ENCODE measurements at places on chromosomes 3 and 15.

- no peak for DNase-seq
Measured at GRCh38 chr15:71333839-71334238, 218.6 kb downstream of the THSD4 start.

DNA sequence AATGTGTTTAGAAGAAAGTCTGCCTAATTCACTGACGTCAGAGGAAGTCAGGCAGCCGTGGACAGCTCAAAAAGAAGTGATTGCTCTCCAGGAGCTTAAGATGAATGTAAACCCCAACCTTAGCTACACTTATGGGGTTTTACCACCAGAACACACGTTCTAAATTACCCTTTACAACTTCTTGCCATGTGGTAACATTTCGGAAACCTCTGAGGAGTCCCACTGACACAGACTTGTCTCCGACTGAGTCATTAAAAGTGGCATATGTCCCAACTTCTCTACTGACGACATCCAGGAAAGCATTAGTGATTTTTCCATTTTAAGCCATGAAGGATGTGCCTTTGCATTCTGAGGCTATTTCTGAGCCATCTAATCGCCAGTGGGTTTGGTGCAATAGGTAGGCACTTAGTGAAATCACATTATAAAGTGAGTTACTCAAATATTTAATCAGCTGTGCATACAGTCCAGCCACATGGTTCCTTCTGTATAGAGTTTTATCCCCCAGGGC, 32.4 kb downstream of the C2CD4A start:
- DNase-seq: no peak

DNA sequence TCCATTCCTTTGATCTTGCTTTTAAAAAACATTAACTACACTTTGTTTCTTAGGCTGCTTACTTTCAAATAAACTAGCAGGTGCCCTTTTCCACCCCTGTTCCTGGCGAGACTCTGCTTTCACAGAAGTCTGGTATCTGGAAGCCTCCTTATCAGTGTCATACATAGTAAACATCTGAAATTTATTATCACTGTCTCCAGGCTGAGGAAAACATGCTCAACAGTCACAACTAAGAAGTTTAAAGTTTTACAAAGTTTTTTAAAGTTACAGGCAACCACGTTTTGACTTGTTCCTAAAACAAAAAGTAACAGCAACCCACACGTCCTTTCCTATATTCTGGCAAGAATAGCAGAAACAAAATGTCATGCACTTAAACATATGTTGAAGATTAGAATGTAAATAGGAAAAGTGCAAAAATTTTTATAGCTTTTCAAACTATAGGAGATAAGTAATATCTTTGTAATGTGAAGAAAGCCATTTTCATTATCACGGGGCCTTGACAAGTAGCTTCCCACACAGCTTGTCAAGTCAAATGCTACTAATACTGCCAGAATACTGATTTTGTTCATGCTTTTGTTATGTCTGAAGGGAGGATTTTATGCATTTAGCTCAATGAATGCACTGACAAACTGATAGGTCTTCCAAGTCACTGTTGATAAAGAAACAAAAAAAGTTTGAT, 275.2 kb upstream of the KCNMB2 start:
- DNase-seq: no peak

GRCh38 chr3:42728668-42729364, 26.2 kb upstream of the HHATL start:
- no peak for DNase-seq

GRCh38 chr3:188021041-188021440, 132.9 kb upstream of the LPP start:
- DNase-seq: no peak

GRCh38 chr15:52527911-52528563, 643 bp downstream of the MYO5A start:
- peak; percentile 45 for DNase-seq

GRCh38 chr3:130658678-130659077, 88.0 kb downstream of the PIK3R4 start:
- DNase-seq: no peak

DNA sequence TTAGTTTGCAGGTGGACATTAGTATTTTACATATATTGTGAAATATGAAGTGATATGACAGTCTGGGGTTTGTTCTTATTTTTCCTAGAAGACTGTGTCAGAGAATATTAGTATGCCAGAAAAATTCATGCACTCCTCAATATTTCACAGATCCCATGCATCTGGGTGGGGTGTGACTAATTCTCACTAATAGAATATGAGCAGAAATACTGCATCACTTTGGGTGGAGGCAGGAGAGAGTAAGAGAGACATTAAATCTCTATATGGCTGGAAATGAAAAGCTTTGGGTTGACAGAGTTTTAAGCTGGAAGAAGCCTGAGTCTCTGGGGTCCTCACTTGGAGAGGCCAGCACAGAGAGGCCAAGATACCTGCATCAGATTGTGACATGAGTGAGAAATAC, 101.3 kb upstream of the DPH6 start:
- DNase-seq: no peak

DNA sequence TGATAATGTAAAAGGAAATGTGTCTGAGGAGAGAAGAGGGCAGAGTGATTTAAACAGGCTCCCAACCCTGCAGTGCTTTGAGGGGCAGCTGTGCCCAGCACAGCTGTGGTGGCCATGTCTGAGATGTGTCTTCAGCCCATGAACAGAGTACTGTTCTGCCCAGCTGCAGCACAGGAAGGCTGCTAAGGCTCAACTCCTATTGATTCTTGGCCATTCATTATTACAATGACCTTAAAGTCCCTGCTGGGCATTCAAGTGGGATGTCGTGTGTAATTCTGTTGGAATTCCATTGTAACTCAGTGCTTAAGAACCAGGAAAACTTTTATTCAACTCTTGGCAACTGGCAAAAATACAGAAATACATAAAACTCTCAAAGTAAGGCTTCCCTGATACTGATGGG, 229.3 kb downstream of the MCTP2 start:
- DNase-seq: no peak

GRCh38 chr3:43792904-43793303, 102.2 kb downstream of the ABHD5 start:
- DNase-seq: no peak

GRCh38 chr3:67292356-67293121, 294.4 kb downstream of the KBTBD8 start:
- no peak for DNase-seq

DNA sequence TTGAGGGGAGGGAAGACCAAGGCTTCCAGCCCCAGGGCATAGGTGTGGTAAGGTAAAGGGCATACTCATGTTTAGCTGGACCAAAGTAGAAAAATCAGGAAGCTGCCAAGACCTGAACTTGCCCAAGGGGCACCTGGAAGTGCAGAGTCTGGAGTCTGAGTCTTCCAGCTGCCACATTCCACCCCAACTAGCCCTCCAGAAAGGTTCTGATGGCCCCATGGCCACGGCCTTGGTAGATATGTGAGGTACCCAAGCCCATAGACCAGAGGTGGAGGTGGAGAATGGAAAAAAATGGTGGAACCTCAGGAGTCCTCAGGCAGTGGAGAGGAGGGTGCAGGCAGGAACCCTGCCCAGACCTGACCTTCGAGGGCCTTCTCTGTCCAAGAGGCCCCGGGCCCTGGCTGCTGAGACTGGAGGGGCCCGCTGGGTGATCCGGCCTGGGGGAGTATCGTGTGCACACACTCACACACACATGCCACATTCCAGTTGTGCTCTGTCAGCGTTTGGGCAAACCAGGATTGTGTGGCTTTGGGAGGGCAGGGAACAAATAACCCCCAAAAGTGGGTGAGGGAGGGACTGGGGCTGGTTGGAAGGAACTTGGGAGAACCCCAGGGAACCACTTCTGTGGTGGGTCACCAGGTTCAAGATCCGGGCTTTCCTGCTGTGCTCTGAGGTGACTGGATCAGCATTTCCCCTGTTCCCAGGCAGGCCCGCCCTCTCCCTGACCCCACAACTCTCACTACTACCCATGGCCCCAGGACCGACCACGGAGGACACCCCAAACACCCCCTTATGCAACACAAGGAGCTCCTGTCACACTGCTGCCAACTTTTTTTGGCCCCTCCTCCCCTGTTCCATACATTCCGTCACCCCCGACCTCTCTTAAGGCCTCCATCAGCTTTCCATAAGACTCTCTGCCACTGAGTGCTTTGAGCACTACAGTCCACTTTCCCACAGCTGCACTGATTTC, 11.6 kb downstream of the MYL3 start:
- no peak for DNase-seq

DNA sequence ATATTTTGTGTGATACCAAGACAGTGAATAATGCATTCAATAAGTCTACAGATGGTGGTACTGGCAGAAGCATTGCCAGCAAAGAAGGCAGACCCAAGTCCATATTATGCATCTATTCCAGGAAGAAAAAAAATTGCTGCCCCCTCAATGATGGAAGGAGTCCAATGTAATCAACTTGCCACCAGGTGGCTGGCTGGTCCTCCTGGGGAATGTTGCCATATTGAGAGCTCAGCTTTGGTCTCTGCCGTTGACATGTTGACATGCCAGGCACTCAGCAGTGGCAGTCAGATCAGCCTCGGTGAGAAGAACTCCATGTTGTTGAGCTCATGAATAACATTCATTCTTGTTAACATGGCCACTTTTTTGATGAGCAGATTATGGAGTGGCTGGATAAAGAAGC, 298.5 kb downstream of the IGSF11 start:
- no peak for DNase-seq

- no peak for DNase-seq
Measured at GRCh38 chr15:93613386-93613785, 524.4 kb upstream of the RGMA start.

GRCh38 chr15:29196290-29196689, 73.3 kb downstream of the NSMCE3 start:
- no peak for DNase-seq

DNA sequence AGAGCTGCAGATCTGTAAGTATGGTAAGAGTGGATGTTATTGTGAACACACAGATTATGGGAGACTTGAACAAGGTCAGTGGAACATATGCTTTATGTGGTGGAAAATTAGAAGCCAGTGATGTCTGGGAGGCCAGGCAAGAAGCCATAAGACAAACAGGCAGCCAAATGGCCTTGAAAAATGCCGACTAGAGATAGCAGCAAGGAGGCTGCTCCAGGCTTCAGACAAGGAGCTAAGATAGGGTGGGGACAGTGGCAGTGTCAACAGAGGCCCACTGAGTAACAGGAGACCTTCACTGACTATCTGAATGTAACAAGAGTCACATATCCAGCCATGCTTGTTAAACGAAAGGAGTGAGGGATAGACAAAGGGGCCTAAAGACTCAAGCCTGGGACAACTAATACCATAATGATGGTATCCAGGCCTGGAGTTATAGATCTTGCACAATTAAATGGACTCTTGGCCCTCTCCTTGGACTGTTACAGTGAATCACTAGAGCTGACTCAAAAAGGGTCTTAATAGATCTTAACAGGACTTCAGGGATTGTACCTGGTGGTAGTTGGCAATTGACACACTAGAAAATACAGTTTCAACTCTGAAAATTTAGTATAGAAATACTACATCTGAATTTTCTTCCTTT, 50.6 kb downstream of the CFAP20DC start:
- DNase-seq: no peak

- DNase-seq: no peak
Measured at GRCh38 chr3:126013751-126014156, 44.8 kb downstream of the ROPN1B start.

DNA sequence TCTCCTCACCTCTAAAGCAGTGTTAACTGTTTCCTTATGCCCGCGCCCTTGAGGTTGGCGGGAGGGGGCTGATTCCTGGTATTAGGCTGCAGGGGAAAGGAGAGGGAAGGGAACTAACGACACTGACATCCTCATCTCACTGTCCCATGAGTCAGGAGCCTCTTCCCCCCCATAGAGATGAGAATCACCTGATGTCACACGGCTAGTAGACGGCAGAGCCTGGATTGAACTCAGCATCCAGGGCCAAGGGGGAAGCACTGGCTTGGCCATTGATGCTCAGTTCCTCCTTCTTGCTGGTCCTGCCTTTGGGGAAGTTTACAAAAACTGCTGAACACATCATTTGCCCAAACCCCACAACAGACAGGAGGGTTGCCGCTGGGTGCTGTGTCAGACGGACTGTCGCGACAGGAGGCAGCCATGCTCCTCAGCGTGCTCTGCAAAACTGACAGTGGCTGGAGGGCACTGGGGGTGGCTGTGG, 38.5 kb downstream of the IDH2 start:
- peak; percentile 27 for DNase-seq

GRCh38 chr3:71299160-71299559, 284.4 kb downstream of the FOXP1 start:
- DNase-seq: no peak

DNA sequence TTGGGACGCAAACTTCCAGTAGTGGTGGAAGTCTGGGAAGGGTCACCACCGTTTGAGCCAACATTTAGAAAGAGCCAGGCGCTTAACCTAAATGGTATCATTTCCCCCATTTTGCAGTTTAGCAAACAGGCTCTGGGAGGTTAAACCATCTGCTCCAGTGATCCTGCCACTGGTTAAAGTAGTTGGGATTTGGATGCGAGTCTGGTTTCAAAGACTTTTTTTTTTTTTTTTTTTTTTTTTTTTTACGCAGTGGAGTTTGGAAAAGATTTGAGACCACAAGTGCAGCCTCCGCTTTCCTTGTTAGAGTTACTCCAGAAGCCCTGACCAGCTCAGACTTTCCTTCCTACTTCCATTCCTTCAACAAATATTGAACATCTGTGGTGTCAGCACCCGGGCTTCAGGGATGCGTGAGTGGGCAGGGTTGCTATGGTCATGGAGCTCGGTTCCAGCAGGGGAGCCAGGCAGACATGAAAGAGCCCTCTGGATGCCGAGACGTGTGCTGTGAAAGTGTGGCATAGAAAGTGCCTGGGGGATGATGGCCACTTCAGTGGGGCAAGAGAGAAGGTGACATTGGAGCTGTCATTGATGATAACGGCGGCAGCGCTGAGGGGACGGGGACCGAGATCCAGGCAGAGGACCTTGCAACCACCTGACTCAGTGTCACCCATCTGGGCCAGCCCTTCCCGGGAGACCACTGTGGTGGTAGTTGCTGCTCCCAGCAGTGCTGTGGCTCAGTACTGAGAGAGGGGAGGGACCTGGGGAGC, 1.1 kb upstream of the RNU6-1 start:
- DNase-seq: peak; percentile 62

GRCh38 chr15:57703387-57703786, 3.1 kb upstream of the POLR2M start:
- DNase-seq: no peak

DNA sequence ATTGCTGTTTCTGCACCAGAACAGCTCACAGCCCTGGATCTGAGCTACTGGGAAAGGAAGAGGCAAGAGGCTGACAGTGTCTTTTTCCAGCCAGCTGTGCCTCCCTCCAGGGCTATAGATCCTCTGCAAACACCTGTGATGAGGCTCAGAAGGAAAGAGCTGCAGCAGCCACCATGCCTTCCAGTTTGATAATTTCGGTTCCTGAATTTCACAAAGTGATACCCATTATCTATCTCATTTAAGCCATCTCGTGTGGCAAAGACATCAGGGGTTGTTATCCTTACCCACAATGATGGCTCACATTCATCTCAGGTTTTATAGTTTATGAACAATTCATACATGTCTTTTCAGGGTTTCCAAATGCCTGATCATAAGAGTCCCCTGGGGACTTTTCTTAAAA, 1.8 kb upstream of the LARP6 start:
- DNase-seq: peak; percentile 7

GRCh38 chr15:74259292-74259648, 23.1 kb downstream of the CCDC33 start:
- DNase-seq: no peak

GRCh38 chr3:43074482-43074881, 31.4 kb downstream of the POMGNT2 start:
- no peak for DNase-seq

- DNase-seq: no peak
Measured at GRCh38 chr3:190825386-190826016, 37.0 kb downstream of the GMNC start.

GRCh38 chr3:153892126-153892525, 229.1 kb upstream of the ARHGEF26 start:
- no peak for DNase-seq
